Esophagus squamous epithelium (tissue), 5 donors: ENCODE measurements at places on chromosomes 3 and 15.

GRCh38 chr15:98485451-98485850 is 162.9 kb upstream of the IGF1R start:
- DNase-seq = no peak

- no peak for DNase-seq
Measured at GRCh38 chr3:57006179-57006657, 54.2 kb upstream of the SPATA12 start.

DNA sequence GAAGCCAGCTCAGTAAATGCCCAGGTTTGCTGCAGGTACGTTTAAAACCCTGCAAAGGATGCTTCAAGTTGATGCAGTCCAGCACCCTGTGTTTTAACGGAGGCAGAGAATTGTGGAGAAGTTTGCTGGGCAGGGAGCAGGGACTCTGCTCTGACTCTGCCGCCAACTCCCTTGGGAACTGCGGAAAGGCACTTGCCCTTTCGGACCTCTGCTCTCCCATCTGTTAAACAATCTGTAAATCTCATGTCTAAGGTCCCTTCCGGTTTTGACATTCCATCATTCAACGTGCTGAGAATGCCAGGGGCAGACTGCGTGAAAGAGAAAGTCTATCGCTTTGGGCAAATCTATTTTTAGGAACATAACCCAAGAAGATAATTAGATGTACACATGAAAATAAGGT is 184.5 kb downstream of the OPA1 start:
- DNase-seq = no peak

- DNase-seq = no peak
Measured at GRCh38 chr15:70701891-70702568, 61.3 kb downstream of the UACA start.

DNA sequence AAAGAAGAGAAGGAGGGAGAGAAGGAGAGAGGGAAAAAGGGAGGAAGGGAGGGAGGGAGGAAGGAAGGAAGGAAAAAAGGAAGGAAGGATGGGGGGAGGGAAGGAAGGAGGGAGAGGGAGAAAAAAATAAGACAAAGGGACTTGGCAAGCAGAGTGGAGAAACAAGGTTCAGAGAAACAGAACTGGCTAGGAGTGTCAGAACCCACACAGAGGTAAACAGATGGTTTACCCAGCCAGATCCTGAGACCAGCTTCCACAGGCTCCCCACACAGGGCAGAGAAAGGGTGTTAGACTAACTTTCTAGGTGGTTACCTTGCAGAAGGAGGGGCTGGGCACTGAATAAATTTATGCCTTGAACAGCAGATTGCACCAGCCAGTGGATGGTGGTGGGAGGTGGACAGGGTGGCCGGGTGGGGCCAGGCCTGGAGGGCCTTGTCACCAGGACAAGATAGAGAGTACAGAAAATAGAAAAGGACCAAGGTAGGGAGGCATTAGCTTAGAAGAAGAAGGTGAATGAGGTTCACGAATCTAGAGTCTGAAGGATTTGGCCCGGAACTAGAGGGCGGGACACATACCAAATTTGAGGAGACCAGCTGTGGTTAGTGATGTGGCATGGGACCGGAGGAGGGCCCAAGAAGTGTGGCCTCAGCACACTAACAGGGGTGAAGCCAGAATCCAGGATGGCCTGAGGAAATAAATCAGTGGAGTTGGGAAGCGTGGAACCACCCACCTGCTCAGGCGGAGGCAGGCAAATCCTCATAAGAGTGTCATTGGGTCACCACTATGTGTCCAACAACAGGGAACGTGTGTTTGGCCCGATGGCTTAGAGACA is 1.2 kb upstream of the TM4SF1 start:
- DNase-seq = no peak

DNA sequence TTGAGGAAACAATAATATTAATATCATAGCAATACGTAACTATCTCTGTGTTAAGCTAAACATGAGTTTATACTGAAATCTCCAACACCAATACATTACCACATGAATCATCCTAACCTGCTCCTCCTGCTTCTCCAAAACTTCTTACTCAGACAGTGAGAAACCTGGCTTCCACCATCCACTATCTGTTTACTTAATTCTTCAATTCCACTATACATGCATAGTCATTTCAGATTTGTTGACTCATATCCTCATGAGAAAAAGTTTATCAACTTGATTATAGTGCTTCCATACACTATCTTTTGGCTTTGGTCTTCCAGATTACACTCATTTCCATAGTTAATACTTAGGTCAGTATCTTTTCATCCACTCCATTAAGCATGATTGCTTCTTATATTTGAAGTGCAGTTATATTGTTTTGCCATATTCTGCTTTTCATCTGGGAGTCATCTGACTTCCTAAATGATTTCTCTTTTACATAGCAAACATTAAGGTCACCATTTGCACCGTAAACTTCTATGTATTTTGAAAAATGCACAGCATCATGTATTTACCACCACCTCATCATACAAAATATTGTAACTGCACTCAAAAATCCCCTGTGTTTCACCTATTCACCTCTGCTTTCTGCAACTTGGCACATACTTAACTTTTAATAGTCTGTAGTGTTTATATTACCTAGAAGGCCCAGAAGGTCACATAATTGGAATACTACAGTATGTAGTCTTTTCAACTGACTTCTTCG is 970.6 kb downstream of the DIPK2A start:
- no peak for DNase-seq

GRCh38 chr3:134652886-134653630 is 2.2 kb upstream of the KY start:
- no peak for DNase-seq

- DNase-seq = no peak
Measured at GRCh38 chr3:133863911-133864310, 31.8 kb downstream of the RAB6B start.

DNA sequence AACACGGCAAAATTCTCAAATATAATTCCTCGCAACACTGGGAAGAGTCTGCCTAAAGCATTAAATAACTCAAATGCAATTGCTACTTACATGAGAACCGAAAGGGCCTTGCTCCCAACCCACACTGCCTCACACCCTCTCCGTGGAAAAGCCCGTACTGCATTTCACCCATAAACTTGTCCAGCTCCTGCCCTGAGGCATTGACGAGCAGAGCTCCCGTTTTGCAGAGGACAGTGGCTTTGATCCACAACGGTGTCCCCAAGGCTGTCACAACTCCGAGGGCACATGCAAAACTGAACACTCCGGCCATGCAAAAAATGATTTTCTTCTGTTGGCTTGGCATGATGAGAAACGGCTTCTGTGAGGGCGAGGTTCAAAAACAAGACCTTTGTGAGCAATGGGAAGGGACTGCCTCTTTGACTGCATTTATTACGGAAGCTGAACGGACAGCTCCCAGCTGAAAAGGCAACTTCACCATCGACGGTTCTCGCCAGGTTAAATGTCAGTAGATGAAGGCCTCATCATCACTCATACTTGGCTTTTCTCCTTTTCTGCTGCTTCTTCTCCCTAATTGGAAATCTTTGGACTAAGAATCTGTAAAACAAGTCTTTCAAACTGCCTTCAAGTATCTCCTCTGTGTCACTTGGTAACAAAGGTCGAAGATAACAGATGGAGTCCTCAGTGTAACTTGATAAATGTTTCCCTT is at the start of gene CLRN1:
TSS of gene CLRN1 (minus strand) at position 362 of the 706 bp plus-strand sequence. CDS start at position 343, 19 bp downstream.
- no peak for DNase-seq

GRCh38 chr3:13479332-13479581 is 849 bp upstream of the HDAC11 start:
- DNase-seq = no peak

DNA sequence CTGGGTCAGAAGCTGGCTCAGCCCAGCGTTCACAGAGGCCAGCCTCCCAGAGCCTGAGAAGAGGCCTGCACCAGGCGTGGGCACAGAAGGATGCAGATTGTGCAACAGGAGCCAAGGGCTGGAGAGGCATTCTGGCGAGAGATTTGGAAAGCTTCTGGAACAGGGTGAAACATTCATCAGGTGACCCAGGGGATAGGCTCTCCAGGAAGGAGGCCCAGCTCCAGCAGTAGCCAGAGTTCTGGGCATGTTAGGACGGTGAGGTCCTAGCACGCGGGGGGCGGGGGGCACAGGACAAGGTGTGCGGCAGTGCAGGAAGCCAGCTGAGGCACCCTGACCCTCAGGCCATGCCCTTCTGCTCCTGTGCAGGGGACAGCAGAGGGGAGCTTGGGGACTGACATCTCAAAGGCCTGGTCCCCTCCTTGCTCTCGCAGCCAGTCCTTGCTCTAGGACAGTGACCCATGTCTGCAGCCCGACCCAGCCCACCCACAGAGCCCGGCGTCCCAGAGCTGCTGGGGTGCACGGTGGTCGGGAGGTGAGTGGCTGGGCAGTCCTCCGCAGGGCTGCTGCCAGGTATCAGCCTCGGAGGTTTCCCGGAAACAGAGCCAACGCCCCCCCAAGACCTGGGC is 111.7 kb upstream of the KLF13 start:
- no peak for DNase-seq

DNA sequence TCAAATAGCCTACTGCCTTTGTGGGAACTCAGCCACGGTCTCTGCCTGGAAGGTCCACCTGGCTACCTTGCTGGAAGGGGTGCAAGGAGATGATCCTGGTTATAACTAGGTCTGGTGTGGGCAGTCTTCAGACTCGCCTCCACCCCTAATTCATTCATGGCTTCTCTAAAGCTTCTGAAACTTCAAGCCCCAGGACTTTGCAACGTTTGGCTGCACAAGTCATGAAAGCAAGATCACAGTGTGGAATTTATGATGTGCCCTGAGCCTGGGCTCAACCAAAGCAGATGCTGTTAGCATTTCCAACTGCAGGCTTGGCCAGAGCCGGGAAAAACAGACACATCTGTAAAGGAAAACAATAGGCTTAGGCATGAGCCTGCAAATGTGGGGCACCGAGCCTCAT is 200.4 kb upstream of the WNT5A start:
- DNase-seq = no peak

DNA sequence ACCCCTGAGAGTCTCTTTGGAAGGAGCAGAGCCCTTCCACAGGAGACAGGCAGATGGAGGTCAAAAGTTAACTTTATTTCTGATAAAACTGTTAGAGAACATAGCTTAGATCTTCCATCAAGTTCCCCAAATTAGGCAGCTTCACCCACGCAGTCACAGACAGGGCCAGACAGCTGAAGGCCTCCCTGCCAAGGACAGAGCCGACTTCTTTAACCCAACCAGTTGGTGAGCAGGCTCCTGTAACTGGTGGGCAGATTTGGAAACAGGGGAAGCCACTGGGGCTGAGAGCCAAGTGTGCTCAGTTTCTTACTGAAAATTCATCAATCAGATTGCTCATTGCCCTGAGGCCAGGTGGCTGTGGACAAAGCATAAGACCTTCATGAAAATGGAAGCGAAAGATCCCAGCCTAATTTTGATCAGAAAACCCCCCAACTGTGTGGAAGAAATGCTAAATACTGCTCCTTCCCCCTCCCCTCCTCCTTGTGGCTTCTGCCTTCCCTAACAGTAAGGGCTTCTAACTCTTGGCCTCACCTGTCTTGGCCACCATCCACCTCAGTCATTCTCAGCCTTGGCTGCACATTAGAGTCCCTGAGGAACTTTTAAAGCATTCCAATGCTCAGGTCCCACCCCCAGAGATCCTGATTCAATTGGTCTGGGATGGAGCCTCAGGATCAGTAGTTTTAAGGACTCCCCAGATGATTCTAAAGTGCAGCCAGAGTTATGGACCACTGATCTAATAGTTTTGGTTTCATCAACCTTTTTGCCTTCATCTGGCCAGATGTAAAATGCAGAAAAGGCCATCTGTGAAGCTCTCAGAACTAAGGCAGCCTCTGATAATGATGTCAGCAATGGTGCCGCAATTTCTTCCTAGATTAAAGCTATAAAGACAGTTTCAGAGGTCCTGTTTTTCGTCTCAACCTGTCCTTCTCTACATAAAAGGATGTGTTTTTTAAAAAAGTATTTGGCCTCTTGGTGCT is 11.5 kb downstream of the CLRN1 start:
- no peak for DNase-seq

- no peak for DNase-seq
Measured at GRCh38 chr3:197354568-197355001, 56.2 kb upstream of the DLG1 start.

DNA sequence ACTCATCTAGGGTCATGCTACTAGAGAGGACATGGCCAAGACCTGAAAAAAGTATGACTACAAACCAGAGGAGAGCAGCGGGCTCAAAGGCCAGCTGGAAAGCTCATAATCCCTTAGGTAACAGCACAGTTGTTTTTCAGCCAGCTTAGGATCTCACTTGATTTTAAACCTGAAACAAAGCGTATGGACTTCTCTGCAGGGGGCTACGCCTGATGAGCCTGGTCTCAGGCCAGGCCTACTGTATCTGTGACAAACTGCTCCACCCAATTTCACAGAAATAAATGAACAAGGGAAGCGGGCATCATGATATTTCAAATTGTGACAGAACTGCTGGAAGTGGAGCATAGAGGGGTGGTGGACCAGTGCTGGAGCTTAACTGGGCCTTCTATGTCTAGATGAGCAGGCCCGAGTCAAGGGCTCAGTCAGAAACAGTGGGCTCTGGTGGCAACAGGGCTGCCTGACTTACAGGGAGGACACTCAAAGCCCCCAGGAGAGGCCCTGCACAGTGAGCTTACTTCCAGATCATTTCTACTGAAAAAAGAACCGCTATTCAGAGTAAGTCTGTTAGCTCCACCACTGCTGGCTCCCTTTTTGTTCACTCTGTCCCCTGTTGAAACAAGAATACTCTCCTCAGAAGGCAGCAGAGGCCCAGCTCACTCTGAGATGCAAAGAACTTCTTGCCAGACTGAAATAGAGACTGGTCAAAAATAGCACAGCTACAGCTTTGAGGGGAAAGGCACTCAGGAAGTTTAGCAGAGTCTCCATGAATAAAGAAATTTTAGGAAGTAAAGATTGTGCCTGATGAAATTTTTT is 47.0 kb downstream of the LRIG1 start:
- no peak for DNase-seq

DNA sequence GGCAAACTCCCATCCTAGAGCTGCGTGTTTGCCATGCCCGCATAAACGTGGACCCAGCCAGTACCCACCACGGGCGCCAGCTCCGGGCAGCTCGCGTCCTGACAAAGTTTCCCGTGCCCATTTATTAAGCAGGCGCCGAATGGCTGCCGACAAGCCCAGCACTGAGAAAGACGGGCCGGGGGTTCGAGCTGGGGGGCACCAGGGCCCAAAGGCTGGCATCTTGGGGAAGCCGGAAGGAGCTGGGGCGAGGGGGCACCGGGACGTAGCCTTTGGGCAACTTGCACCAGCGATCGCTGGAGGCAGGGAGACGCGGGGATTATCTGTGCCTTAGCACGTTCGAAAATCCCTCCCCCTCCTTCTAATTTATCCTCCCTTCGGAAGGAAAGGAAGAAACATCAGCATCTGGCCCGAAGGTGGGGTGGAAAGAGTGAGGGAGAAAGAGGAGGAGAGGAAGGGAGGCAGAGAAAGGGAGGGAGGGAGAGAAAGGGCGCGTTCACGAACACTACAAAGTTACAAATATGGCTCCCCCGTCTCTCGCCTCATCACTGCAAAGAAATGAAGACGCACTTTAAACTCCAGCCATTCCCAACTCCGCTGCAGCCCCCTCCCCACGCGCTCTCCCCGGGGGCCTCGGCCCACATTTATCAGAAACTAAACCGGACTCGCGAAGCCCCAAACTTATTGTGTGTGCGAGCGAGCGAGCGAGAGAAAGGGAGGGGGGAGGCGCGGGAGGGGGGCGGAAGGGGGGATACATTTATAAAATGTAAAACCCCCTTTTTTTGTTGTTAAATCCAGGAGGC is 1.0 kb downstream of the ANP32A start:
- DNase-seq = no peak

- DNase-seq = no peak
Measured at GRCh38 chr15:68432441-68433064, 590 bp upstream of the ITGA11 start.
